ENCODE measurements at places on chromosomes 3 and 15.

- DNase-seq, result no peak
Observed at GRCh38 chr15:68667800-68668625, 89.2 kb downstream of the CORO2B start.

GRCh38 chr15:39804026-39804425 is 21.4 kb upstream of the FSIP1 start:
- DNase-seq, result peak; percentile 51

DNA sequence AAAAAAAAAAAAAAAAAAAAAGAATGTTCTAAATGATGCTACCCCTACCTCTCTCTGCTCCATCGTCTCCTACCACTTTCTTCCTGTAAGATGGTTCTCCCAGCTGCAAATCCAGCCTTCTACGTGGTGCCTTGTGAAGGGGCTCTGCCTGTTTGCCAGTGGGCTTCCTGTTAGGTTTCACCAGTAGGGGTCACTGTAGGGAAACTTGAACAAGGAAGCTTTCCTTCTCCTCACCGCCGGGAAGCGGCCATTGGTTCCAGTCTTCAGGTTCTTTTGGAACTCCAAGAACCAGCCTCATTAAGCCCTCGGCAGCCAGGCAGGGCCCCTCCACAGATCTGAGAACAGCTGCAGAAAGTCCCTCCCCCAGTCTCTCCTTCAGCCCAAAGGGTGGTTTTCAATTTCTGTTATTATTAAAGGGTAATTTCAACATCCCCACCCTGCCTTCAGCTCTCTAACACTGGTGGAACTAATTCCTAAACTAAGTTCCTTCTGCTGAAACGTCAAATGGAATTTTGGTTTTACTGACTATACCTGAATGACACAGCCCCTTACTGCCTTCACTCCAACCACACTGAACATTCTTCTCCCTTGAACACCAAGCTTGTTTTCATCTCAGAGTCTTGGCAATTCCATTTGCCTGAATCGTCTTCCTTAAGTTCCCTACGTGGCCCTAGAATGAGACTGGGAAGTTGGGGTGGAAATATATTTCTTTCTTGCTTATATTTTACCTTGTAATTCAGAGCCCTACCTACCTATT is 13.5 kb downstream of the MCCC1 start:
- DNase-seq, result peak; percentile 19

- no peak for DNase-seq
Observed at GRCh38 chr3:132785292-132785691, 63.1 kb upstream of the NPHP3 start.

DNA sequence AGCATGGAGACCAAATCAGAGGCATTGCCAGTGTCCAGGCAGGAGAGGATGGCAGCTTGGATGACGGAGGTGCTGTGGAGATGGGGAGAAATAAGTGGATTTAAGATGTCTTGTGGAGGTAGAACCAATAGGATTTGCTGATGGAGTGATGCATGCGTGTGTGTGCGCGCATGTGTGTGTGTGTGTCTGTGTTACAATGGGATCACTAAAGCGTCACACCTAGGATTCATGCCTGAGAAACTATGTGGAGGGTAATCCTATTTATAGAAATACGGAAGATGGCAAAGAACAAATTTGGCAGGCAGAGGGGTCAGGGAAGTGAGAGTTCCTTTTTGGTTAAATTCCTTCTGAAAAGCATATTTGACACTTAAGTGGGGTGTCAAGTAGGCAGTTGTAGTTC is 64.8 kb upstream of the ARL8B start:
- DNase-seq, result no peak

GRCh38 chr15:67680641-67681040 is 138.1 kb downstream of the MAP2K5 start:
- DNase-seq, result no peak

GRCh38 chr3:192397012-192397411 is 330.3 kb downstream of the FGF12 start:
- DNase-seq, result no peak

GRCh38 chr3:14836049-14836468 is 17.3 kb downstream of the FGD5 start:
- DNase-seq, result no peak

DNA sequence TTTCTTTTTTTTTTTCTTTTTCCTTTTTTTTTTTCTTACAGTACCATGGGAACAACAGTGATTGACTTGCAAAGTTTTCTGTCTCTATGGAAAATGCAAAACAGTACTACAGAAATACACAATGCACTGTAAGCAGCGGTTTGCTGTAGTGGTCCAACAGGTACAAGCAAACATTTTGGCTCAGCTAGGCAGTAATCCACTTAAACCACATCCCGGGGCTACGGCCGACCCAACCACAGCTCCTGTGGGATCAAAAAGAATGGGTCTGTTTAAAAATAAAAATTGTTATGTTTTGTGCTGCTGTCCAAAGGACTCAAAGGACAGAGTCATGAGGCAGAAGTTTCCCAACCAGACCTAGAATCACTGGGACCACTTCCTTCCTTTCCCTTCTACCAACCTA is 667.1 kb upstream of the ADAMTS9 start:
- DNase-seq, result no peak

- DNase-seq, result no peak
Observed at GRCh38 chr15:63203451-63204090, 14.2 kb downstream of the RAB8B start.

- DNase-seq, result no peak
Observed at GRCh38 chr3:187753516-187753915, 8.2 kb upstream of the BCL6 start.

- no peak for DNase-seq
Observed at GRCh38 chr3:76969996-76970615, 69.8 kb upstream of the ROBO2 start.

DNA sequence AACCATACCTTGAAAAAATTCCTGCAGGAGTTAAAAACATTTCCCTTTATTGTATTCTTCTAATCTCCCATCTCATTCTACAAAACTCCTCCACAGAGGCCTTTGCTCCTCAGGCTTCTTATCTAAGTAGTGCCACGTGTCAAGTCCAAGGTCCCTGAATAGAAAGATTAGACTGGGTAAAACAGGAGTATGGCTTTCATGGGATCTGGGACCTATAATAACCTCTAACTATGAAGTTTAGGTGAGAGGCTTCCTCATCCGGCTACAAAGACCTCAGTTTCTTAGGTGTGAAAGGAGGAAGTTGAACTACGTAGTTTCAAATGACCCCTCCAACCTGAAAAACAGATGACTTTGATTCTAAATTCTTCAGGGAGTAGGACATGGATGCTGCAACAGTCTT is 20.0 kb downstream of the GPR15 start:
- DNase-seq, result peak; percentile 56

DNA sequence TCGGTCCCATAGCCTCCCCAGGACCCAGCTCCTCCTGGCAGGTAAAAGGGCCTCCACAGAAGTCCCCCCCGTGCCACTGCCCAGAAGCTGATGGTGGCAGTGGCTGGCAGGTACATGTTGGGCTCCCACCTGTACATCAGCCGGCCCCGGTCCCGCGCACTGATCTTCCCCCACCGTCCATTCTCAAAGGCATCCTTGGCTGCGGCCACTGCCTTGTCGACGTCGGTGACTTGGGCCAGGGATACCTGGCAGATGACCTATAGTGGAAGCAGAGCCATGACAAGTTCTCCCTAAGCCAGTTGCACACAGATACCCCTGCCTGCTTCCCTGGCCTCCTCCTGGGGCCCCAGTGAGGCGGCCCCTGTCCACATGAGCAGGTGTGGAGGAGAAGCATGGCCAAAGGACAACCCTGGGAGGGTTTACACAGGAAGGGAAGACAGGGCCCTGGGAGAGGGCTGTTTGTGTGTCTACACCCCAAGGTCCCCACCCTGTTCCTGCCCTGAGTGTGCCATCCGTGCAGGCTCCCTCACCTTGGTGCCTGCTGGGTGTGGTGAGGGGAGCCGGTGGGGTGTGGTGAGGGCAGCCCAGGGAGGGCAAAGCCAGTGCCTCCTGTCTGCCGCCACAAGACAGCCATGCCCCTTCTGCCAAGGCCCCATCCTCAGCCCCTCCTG is 44.8 kb downstream of the ALDH1L1 start:
- no peak for DNase-seq

- DNase-seq, result peak; percentile 93
Observed at GRCh38 chr15:71237456-71238188, 122.4 kb downstream of the THSD4 start.

DNA sequence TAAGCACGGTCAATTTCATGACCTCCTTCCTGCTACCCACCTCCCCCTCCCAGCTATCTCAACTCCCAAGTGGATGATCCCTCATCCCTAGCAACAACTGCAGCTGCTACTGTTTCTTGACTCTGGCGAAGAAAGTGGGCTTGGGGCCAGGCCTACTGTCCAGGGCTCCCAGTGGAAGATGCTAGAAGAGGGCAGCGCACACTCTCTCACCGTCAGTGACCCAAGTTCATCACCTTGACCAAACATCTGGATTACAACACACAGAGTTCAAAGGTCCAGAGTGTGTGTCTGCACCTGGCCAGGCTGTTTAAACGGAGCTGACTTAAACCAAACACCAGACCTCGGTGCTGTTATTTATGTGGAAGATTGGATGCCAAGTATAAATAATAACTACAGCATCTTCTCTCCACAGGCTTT is 385.6 kb downstream of the SHQ1 start:
- peak; percentile 16 for DNase-seq

GRCh38 chr3:32882603-32883025 is 64.8 kb downstream of the TRIM71 start:
- no peak for DNase-seq

DNA sequence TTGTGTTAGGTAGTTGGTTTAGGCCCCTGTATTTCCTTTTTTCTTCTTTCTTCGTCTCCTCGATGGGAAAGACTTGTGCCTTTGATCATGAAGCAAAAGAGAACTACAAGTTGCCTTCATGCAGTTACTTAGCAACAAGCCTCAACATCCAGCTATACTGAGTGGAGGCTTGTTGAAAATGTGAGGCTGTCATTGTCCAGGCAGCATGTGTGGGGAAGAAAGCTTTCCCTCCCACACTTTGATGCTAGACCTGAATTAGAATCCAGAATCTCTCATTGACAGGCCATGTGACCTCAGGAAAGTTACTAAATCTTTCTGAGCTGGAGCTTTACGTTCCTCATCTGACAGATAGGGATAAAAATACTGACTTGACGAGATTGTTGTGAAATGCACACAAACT is 23.7 kb downstream of the IFT122 start:
- no peak for DNase-seq

DNA sequence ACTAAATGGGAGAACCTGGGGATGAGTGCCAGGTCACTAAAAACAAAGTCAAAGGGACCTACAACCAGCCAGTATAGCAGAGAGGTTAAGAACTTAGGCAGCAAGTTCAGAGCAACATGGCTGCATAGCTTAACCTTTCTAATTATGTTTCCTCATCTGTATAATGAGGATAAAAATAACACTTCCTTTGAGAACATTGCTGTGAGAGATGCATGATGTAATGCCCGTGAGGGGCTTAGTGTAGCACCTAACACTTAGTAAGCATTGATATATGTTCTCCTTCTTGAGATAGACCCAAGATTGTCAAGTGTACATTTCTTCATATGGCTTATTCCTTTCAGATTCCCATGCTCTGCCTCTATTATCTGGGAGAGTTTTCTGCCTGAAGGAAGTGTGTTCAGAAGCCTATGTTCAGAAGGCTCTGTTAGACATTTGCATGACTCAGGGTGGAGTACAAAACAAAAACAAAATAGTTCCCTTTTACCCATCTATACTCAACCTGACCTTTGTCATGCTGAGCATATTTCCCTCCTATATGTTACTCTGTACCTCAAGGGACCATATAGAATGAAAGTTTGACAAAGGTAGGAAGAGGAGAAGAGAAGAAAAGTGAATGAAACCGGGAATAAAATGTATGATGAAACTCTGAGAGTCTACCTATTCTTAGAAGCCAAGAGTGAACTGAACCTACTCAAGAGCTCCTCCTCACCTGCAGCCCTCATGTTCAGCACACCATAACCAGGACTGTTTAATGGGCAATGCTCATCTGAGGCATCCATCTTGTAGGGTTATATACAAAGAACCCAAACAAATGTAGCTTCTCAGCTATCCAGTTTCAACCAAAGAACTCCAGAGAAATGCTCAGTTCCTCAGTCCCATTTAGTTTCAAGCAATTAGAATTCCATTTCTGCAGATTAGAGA is 70.7 kb upstream of the KCNMB2 start:
- no peak for DNase-seq

Data from hepatocyte (in vitro differentiated cells).